ENCODE measurements at places on chromosomes 5 and 9.
A peak's percentile ranks its signal among the peaks of the same experiment; 100 is the strongest.

DNA sequence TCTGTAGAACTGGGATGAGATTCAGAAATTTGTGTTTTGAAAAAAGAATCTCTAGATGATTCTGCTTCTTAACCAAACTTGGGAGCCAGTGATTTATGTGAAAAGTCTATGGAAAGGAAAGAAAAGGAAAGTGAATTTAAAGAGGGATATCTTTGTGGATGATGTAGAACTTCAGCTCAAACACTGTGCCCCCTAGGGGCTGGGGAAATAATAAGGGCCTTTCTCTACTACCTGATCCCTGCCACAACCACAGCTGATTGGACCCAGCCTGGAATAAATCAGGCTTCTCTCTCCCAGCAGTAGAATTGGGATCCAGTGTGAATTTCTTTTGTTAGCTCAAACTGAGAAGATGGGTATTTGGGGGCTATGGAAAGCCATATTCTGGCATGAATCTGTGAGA lies 155.0 kb downstream of the PRELID2 start:
- DNase-seq: no peak

DNA sequence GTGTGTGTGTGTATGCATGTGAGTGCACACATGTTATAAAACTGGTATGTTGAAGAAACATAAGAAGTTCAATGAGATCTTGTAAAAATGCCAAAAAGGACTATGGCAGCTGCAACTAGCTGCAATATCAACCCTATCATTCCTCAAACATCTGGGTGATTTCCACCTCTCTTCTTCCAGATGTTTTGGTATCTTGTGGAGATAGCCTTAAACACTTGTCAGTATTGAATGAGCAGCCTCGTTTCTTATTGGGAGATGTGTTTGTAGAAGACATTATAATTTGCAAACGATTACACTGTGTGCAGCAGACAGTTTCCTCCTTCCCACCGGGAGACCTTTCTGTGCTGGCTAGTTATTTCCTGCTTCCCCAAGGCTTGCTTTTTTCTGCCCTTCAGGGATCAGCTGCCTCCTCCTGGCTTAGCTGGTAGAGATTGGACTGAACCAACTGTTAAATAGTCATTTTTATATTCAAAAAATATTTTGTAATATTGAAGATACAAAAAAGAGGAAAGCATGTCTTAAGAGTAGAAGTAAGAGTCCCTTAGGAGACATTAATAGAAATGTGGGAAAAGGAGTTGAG lies 168.4 kb upstream of the MPDZ start:
- DNase-seq: no peak

DNA sequence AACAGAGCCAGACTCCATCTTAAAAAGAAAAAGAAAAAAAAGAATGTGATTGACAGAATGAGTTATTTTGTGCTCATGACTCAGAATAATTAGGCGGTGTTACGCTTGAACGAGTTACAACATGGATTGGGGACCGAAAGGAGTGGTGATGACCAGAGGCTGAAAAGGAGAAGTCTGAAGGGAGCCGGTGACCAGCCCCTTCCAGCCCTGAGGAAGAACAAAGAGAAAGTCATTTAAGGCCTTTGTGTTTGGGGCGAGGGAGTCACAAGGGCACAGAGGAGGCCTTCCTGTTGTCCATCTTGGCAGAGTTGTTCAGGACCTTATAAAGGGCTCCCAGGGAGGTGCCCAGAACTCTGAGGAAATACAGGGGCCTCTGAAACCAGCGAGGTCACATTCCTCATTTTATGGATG lies 131.6 kb downstream of the GOLPH3 start:
- DNase-seq: no peak

DNA sequence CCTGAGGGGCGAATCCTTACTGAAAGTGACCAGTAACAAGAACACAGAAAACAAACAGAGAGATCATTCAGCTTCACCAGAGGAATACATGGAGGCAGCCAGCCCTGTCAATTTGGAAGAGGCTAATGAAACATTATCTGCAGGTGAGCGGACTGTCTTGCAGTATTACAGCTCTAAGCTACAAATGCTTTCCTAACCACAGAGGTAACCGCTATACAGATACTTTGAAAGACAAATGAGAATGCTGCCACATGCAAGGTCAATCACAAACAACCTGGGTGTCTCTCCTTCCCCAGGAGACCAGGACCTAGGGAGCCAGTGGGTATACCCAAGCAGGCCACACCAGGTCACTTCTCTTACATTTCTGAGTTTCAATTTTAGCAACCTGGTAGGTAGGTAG lies 30.2 kb downstream of the EFNA5 start:
- no peak for DNase-seq

- DNase-seq: no peak
Measured at GRCh38 chr5:9547122-9547947, 1.5 kb upstream of the SEMA5A start.

DNA sequence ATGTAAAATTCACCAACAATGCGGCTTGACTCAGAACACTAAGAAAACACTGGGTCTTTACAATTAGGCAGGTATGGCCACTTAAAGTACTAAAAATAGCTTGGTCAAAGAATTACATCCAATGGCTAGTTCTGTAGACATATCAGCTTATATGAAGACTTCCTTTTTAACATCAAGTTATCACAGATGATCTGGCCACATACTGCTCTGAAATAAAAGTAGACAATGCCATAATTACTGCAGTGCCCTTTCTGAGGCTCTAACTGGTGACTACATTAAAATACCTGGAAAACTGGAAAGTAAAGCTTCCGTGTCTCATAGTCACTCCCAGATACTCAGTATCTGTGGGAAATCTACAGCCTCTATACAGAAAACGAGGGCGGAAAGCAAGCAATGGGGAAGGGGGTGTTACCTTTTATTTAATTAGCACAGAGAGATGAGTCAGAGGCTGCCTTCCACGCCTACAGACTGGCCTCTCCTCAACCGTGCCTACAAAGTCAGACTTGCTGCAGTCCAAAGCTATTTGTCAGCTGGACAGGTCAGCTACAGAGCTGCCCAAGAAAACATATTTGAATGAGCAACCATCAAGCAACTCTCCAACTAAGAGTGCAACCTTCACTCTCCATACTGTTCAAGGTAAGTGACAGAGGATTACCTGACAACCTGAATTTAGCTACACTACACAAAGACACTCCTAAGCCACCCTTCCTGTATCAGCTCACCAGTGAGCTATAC lies 8.7 kb downstream of the SERINC5 start:
- DNase-seq: peak; percentile 22

DNA sequence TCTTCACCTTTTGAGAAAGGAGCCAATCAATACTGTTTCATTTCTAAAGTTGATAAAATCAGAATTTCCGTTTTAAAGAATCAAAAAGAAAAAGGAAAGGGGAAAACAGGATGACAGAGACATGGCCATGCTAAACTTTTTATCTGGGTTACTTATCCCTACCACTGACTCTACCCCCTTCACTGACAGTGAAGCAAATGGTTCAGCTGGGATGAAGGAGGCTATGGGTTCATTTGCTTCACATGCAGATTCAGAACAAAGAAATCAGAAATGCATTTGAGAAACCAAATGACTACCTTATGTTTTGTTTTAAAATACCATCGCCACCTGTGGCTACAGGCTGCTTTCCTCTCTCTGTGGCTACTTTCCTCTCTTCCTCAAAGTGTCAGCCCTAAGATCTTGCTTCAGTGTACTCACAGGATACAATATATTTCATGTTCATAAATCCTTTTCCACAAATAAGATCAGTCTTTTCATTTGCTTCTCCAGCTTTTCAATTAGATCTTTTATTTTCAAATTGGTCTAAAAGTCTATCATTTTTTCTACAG lies 53.3 kb downstream of the LPAR1 start:
- DNase-seq: no peak

- DNase-seq: no peak
Measured at GRCh38 chr5:9474219-9475002, 71.5 kb downstream of the SEMA5A start.

GRCh38 chr9:108182950-108183381 lies 672.8 kb downstream of the ACTL7B start:
- no peak for DNase-seq

GRCh38 chr5:108818613-108819272 lies 71.0 kb downstream of the FER start:
- DNase-seq: no peak

GRCh38 chr9:124455820-124456219 lies 5.6 kb downstream of the ADGRD2 start:
- no peak for DNase-seq

DNA sequence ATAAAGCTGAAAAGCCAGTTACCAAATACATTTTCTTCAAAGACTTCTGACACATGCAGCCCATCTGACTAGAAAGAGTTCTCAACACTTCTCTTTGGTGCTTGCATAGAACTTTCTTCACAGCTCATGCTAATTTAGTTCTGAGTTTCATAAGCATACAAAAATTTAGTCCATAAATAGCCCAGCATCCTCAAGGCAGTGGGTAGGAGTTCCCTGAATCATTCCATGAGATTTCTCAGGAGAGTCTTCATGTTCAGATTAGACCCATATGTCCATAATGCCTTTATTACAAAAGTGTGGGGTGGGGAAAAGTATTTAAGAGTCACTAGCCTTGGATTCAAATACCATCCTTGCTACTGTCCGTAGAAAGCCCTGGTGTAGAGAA lies 290.2 kb upstream of the RGMB start:
- DNase-seq: no peak

- DNase-seq: no peak
Measured at GRCh38 chr9:71716138-71716909, 52.0 kb downstream of the CEMIP2 start.

GRCh38 chr5:131496400-131496713 lies 138.7 kb downstream of the RAPGEF6 start:
- DNase-seq: no peak

DNA sequence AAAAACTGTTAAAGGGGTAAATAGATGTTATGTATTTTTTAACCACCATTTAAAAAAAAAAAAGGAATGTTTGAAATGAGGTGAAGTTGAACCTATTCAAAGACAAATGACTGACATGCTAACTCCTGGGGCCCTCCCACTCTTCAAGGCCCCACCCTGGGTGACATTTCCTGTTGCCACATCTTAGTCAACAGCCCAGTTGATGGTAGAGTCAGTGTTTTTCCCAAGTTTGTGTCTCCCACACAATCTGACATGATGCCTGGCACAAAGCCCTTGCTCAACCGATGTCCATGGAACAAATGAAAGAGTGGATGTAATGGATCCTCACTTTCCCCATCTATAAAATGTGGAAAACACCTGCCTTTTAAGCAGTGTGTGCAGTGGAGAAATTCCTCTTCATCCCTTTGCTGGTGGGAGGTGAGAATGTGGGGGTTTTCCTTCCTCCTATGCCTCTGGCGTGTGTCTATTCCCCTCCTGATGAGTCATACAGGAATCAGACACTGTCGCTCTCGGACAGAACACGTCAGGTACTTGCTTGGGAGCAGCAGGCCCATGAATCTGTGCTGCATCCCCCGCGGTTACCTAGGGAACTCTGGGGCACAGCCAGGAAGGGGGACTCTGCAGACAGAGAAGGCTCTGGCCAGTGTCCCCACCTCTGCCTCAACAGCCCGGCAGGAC lies 13.7 kb upstream of the ADRA1B start:
- DNase-seq: no peak

DNA sequence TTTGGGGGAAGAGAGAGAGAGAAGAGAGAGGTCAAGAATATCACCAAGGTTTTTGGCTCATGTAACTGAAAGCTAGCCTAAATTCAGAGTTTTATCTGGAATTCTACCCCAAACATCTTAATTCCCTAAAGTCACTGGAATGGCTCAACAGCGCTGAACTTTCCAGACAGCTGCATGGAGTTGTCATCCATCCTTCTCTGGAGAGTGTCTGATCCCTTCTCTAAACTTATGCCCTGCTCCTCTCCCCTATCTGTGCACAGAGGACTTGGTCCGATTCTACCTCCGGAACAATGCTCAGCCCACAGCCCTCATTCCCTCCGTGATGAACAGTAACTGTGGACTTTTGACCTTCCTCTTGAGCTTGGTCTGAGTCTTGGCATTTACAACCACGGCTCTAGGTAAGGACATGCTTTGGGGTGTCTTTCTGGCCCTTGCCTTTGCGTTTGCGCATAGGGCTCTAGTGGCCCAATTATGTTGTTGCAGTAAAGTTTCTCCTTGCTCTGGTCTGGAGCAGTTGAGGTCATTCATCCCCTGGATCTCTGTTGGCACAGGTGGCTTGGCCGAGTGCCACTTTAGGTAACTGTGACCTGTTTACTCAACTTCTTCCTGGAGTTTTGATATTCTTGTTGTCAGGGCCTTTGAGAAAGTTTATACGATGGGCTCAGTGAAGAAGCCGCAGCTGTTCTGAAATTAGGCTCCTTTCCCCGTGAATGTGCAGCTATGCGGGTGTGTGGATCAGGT lies 18.3 kb upstream of the CD180 start:
- DNase-seq: no peak

- no peak for DNase-seq
Measured at GRCh38 chr5:162990856-162991497, 446.4 kb upstream of the CCNG1 start.

GRCh38 chr5:88826646-88827585 lies 56.1 kb downstream of the MEF2C start:
- no peak for DNase-seq

DNA sequence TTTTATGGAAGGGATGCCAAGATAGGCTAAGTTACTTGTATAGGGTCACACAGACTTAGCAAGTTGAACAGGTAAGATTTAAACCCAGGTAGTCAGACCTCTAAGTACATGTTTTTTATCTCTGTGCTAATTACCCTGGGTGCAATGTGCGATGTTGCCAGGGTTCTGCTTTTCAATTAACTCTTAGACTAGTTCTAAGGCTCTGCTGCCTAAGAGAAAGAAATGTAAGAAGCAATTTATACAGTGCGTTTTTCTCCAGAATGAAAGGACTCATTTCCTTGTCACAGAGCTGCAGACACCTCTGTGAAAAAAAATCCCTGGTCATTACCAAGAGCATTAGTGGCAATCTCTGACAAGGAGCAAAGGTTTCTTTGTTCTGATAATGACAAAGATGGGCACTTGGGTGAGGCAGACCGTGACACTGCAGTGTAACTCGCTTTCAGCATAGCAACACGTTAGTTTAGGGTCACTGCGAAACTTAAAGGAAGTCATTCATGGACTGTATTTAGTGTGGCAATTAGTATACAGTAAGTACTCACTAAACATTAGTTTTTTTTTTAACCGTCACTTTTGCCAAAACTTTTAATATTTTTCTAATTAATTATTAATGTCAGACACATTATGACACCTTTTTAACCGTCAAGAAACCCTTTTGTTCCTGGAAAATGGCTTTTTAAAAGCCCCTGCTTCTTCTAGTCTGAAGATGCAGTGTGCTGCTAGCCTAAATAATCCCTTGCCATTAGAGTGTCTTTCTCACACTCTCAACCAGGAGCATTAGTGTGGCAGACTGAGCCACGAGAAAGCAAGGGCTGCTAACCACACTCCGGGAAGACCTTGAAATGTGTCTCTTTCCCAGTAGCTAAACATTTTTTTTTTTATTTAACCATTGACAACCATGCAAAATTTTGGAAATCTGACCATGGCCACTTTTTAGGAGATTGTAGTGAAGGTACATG lies 520.0 kb upstream of the C9orf72 start:
- DNase-seq: no peak

DNA sequence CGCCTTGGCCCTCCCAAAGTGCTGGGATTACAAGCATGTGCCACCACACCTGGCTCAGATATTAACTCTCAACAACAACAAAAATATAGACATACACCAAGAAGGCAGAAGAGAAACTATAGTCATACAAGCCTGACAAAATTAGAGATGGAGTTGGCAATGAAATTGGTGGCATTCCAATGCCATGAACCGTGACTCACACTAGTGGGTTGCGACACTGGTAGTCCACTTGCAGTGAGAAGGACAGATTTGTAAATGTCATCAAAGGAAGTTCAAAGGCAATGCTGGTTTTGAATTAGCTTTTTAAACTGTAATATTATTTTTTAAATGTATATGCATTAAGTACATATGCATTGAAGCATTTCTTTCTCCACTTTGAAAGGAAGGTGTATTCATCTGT lies 8.5 kb upstream of the DNAJC25 start:
- DNase-seq: no peak

- DNase-seq: no peak
Measured at GRCh38 chr9:6552033-6552432, 93.5 kb downstream of the GLDC start.

Measured in stimulated activated CD4-positive, alpha-beta T cell treated with anti-CD3 and anti-CD28 coated beads, Interleukin-2, amount 100 ng/mL, for 48 hours (primary cell).